ENCODE measurements at places on chromosomes 2 and 18.

- DNase-seq: no peak
These were observed 197.5 kb downstream of the LTBP1 start for GRCh38 chr2:33144243-33144642.

- DNase-seq: no peak
These were observed 69.1 kb upstream of the B3GNT7 start for GRCh38 chr2:231326404-231326803.

- DNase-seq: no peak
These were observed 156.7 kb downstream of the WDR7 start for GRCh38 chr18:56807901-56808300.

DNA sequence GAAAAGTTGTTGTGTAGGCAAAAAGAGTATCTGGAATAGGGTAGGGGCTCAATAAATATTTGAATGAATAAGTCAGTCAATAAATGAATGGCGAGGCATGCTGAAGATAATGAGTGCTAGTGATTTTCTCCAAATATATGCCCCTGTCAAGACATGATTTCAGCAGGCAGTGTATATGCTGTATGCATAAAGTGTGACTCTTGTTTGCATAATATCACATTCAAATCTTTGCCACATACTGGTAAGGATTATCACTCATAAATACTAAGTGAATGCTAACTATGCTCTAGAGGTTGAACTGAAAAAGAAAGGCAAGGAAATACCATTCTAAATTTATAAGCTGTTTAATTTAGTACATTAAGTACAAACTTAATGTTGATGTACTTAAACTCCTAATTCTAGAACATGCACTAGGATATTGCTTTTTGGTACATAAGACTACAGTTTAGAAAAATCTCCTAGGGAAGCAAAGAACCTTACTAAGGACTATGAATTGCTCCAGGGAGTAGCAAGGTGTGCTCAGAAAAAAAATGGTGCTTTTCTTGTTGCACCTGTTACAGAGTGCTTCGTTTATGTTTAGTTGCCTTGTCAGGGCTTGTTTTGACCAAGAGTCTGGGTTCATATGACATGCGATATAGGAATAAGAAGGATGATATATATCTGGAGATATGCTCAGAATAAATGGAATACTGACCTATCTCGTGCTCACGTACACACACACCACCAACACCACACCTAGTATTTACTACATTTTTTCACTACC, 224.0 kb upstream of the TANK start:
- DNase-seq: no peak

- no peak for DNase-seq
These were observed 467.1 kb upstream of the SPHKAP start for GRCh38 chr2:228648541-228648940.

- no peak for DNase-seq
These were observed 342.8 kb downstream of the EIPR1 start for GRCh38 chr2:3034856-3035255.

GRCh38 chr18:13067124-13067523, 76.0 kb downstream of the CEP192 start:
- no peak for DNase-seq

GRCh38 chr18:30971338-30971956, 71.1 kb downstream of the DSC3 start:
- DNase-seq: no peak

DNA sequence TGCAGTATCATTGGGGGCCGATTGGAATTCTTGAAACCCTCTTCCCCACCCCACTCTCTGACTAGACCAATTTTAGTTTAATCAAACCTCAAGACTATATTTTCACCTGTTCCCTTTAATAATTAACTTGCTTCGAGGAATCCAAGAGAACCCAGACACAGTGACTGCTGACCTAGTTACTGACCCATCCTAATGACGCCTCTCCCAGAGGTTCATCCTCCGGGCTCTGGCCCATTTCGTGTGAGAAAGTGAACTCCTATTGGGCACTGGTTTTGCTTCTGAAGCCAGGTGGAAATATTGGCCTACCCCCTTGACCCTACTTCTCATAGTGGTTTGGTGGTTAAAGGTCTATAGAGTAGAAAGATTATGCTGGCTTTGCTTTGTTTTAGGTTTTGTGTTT, 39.9 kb downstream of the RPL37A start:
- no peak for DNase-seq

GRCh38 chr2:67277450-67277849, 119.7 kb upstream of the ETAA1 start:
- DNase-seq: no peak

DNA sequence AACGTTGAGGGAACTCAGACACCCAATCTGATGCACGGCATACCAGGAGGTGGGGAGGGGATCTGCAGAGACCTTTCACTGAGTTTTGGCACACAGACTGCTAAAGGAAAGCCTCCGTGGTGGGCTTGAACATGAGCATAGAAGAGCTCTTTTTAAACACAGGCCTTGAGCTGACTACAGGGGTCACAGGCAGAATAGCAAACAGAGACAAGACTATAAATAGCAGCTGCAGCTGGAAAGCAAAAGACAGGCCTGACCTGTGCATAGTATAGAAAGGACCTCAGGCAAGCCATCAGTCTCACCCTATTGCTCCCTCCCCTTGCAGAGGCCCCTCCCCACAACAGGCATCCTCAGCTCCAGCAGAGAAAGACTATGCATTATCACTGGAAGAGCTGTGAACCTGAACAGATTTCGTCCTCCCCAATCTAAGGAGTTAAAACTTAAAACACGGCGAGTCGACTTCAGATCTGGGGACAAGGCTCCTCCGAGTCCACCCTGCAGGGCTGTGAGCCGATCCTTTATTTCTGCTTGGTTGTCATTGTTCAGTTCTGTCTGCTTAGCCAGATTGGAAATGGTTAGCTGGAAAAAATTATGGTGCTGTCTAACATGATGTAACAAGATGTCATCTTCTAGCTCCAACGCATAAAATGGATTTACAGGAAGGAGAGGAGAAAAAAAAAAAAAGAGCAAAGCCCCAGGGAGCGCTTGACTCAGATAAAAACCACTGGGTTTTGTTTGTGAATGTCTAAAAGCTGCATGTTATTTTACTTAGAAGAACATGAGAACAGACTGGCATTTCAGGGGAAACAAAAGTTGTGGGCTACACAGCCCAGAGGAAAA, 25.2 kb upstream of the LCLAT1 start:
- peak; percentile 39 for DNase-seq

GRCh38 chr2:190159453-190159852, 96.9 kb upstream of the MSTN start:
- no peak for DNase-seq

GRCh38 chr2:158691619-158692018, 103.5 kb upstream of the DAPL1 start:
- DNase-seq: no peak

DNA sequence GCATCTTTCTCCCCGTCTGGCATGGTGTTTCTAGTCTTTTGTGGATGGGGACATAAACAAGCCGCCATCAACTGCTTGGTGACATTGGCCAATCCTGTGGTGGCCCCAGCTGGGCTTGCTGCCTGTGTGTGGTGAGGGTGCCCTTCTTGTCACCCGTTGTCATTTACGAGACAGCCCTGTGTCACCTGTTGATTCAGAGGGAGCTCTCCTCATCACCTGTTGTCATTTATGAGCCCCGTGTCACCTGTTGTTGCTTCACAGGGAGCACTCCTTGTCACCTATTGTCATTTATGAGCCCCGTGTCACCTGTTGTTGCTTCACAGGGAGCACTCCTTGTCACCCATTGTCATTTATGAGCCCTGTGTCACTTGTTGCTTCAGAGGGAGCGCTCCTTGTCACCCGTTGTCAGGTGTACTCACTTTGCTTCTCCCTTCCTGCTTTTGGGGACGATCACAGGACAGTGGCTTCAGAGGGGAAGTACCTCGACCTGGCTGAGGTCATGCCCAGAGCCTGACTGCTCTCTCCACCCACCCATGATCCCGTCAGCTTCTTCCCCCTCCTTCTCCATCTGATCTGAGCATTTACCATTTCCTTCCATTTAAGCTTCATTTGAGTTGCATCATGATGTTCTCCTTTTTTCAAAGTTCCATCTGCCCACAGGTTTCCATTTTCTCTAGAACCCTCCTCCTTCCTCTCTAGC, 29.1 kb downstream of the HPCAL1 start:
- DNase-seq: peak; percentile 69

- peak; percentile 24 for DNase-seq
These were observed 925 bp upstream of the NPC1 start for GRCh38 chr18:23587220-23587642.

GRCh38 chr2:216739035-216739434, 43.7 kb upstream of the IGFBP5 start:
- DNase-seq: no peak

- no peak for DNase-seq
These were observed 489.3 kb upstream of the CHST9 start for GRCh38 chr18:27674411-27674810.

- DNase-seq: no peak
These were observed 1.8 kb upstream of the TBR1 start for GRCh38 chr2:161414042-161415033.

GRCh38 chr2:40034198-40034597, 255.1 kb upstream of the THUMPD2 start:
- no peak for DNase-seq

- DNase-seq: no peak
These were observed 242.3 kb upstream of the NCKAP5 start for GRCh38 chr2:133810559-133810958.

- peak; percentile 51 for DNase-seq
These were observed 126.0 kb downstream of the OSBPL1A start for GRCh38 chr18:24271381-24272228.

DNA sequence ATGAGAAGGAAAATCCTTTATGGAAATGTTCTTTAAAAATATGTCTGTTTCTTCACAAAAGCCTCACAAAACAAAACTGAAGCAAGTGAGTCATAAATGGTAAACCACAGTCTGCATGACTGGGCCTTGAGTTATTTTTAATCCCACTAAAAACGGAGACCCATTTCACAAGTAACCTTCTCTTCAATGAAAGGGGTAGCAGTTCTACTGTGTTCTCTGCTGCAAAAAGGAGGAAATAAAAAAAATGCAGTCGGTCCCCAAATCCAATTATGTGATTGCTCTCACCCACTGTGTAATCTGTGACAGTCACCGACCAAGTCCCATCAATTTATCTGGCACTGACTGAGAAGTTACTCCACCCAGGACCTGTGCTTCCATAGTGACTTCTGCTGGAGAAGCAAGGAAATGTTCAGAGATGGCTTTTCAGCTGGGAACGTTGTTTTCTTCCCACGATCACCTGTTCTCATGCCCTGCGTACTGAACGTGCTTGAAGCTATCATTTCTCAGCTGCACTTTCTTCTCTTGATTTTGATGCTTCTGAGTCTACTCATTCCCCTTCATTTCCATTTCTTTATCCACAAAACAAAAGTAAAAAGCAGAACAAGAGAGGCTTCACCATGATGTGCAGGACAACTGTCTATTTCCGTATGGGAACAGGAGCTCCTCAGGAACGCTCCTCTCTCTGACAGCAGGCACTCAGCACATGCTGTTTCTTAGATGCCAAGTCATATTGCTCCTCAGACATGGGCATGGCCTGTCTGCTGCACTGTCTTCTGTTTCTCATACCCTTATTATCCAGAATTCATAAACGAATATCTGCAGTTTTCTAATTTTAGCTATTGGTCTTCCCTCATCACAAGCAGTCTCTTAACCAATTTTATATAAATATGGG, 80.0 kb upstream of the TMEM200C start:
- no peak for DNase-seq

DNA sequence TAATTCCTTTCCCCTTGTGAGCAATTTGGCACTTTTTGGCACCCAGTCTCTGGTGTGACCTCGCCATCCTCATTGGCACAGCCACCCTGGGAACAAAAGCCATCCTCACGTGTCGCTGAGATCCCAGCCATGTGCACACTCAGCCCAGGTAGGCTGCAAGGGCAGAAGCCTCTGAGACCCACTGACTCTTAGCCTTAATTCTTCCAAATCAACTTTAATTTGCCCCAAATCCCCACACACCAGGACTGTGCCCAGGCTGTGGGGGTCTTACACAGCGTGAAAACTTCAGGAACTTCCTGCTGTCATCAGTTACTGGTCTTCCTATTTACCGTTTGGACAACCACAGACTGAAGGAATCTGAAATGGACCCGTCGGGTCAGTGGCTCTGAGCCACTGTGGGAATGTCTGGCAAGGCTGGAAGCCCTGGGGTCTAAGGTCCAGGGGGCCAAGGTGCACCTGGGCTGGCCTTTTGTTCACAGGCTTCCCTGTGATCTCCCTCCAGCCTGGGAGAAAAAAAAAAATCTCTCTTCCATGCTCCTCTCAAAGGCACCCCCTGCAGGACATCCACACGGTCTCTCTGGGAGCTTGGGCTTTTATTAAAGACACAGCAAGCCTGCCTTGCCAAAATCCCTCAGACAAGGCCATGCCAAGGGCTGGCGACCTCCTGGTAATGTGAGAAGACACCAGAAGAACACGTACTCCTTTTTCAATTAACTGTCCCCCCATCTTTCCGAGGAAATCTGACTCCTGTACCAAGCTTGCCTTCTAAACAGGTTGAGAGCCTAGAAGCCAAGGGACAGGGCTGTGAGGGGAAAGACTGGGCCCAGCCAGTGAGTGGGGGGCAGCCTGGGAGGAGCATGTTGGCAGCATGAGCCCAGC, 42.1 kb upstream of the LAPTM4A start:
- no peak for DNase-seq

DNA sequence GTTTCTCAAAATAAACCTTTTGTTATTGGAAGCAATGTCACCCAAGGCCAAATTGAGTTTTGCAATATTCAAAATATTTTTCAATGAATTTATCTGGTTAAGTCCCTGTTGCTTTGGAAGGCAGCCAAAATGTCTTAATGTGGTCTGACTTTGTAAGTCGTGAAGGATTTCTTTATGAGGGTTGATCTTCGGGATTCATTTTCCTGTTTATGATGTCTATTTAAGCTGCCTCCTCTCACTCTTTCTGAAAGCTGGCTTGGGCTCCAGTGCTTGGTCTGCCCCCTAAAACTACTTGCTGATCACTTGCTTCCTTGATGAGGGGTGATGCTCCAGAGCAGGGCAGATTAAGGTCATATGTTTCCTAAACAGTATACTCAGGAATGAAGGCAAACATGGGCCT, 141.1 kb downstream of the ANTXR1 start:
- no peak for DNase-seq

DNA sequence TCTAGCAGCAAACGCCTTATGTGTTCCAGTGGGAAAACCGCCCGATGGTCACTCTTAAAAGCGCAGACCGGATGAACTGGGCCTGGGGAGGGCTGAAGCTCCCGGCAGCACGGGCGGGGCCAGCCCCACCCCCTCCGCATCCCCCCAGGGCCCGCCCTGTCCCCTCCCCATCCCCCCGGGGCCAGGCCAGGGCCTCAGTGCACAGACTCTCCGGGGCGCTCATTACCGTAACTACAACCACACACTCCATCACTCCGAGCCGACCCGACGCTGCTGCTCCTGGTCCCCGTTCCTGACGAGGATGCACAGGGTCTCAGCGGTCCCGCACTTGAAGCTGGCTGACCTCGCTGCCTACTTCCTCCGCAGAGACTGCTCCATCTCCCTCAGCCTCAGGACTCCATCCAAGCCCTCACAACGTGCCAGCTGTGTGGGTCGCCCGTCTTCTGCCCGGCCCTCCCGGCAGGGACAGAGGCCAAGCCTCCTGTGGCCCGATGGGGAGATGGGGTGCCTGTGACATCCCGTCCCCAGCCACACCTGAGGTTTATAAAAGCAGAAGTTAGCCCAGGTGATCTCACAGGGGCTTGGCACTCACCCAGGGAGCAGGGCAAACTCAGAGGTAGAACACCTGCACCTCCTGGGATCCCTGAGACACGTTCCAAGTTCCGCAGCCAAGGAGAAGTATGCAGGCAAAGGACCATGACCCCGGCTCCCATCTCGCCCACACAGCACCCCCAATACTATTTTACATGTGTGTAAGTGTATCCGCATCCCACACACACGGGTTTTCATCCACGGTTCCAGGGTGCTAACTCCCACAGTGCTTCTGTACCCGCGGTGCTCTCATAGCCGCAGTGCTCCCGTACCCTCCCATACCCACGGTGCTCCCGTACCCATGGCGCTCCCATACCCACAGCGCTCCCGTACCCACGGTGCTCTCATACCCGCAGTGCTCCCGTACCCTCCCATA, 36.0 kb downstream of the SLC66A2 start:
- no peak for DNase-seq

Data from activated naive CD4-positive, alpha-beta T cell treated with anti-CD3 and anti-CD28 coated beads, Interleukin-2, amount 10 ng/mL, durations not matched to agents 7 days and 5 days (primary cell).